ENCODE measurements at places on chromosomes 1 and 21.

GRCh38 chr21:20377250-20377649, 621.0 kb upstream of the NCAM2 start:
- no peak for DNase-seq

DNA sequence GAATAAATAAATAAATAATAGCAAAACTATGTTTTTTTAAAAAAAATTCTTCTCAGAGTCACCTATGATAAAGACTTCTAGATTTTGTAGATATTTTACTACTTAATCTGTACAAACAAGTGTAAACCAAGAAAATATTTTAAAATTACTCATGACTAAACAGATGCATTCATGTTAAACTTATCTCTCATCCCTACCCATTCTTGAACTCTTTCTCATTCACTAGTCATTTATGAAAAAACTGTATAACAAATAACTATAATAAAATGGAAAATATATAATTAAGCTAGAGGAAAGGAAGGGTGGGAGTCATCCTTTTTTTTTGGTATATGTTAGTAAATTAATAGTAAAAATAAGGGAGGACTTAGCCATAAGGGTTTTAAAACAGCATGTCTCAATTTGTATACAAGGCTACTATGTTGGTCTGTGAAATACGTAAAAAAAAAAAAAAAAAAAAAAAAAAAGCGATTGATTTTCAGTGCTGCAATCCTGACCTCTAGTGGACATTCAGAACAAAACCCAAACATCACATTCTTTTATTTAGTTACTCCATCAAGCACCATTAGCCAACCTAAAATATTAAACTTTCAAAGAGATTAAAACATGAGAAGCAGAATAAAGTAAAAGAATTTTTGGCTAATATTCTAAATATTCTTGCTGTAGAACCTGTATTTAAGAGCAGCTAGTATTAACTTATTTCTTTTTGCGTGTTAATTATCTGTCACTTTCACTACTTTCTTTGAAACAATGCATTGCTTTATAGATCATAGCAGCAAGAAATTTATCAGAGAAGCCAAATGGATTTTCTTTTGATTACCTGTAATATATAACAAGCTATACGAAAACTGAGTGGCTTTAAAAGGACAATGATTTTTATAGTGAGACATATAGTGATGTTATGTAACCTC, 255.8 kb upstream of the CACYBP start:
- peak; percentile 46 for DNase-seq

- DNase-seq: no peak
Measured at GRCh38 chr1:18855573-18855972, 3.9 kb downstream of the TAS1R2 start.

- no peak for DNase-seq
Measured at GRCh38 chr21:31946231-31946630, 73.4 kb downstream of the HUNK start.

DNA sequence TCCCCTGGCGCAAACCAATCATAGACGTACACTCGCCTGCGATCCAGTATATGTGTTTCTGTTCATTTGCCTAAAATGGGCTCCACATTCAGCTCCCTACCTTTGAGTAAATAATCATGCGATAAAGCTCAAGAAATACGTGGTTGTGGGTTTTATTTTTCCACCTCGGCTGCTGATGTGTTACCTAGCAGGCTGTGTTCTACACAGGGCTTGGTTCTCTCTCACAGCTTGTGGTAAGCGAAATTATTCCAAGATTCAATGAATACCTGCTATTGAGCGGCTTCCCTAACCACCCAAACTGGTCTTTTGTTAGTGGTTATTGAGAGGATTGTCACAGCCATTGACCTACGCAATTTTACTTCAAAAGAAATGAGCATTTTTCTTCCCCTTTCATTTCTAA, 180.2 kb downstream of the PBX1 start:
- no peak for DNase-seq

DNA sequence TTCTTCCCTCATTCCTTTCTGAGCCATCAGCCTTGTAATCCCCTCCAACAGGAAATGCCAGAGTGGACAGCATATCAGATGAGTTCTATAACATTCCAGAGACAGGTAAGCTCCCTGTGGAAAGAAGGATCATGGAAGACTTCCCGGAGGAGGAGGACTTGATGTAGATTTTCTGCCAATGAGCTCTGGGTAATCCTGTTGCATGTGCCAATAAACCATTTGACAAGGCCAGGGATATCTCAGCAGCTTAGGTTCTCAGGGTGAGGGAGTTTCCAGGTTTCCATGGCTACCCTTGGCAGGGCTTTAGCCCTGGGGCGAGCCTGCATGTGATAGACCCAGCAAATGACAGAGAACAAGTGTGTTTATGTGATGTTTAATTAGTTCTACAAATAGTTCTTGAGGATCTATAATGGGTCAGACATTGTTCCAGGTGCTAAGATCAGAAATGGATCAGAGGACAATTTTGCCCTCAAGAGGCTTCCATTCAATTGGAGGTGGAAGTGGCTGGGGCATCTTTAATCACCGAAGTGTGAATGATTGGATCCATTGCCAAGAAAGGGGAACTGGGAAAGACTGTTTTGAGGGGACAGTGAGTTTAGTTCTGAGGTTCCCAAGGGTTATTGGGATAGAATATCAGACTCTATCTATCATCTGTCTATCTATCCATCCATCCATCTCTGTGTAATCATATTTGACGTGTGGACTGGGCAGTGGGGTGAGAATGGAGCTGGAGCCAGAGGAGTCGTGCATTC, 6.9 kb downstream of the PLA2G5 start:
- DNase-seq: no peak

DNA sequence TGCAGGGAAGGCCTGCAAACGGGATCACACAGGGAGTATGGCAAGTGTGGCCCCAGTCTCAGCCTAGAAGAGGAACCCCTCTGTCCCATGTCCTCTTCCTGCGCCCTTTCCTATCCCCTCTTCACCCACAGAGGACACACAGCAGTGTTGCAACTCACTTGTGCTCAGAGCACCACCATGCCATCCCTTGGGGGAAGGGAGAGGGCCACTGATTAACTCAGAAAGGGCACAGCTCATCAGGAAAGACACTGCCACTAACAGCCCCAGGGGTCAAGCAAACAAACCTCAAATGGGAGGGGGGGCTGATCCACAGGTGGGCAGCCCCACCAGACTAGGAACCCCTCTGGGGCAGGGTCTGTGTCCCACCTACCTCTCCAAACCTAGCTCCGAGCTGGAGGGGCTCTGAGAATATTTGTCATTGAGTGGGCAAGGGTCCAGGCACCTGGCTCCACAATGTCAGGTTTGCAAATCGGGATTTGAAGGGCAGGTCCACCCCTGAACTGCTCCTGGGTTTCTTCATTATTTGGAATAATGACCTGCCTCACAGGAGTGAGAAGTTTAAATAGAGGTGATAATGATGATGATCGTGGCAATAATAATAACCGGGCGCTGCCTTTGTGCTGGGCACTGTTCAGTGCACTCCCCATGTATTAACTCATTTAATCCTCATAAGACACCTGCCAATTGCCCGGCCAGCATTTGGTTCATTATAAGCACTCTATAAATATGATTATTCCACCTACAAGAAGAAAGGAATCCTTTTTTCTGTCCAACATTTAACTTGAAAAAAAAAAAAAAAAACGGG, 1.0 kb downstream of the ALDH4A1 start:
- no peak for DNase-seq

DNA sequence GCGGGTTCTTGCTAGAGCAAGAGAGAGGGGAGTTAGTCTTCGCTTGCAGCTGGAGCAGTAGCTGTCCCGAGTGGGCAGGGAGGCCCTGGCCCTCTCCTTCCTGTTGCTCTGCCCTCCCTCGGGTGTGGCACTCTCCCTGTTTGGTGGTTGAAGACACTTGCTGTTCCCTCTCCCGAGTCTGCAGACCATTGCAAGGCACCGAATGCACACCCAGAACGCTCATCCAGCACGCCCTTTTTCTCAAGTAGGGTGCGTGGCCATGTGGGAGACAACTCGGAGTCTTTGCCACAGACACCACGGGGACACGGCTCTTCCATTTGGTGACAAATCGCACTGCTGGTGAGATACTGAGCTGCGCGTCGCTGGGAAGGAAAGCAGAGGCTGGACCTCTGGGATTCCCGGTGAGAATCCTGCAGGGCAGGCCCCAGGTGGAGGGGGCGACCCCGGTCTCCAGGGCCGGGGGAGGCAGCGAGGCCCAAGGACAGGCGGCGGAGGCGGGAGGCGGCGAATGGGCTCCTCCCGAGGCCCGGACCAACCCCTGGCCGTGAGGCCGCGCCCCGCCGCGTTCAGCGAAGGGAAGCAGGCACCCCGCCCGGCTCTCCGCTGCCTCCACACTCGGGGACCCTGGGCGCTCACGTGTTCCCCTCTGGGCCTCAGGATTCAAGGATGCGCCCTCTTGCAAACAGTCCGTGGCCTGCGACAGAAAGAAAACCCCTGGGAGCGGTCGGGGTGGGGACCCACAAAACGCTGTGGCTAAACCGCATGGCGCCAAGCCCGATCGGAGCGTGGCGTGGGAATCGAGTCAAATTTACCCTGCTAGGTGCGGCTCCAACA, 10.4 kb upstream of the TMEM200B start:
- DNase-seq: no peak

GRCh38 chr1:83555871-83556270, 443.1 kb downstream of the TTLL7 start:
- DNase-seq: no peak

- DNase-seq: peak; percentile 43
Measured at GRCh38 chr1:205344066-205344928, 12.4 kb downstream of the KLHDC8A start.

DNA sequence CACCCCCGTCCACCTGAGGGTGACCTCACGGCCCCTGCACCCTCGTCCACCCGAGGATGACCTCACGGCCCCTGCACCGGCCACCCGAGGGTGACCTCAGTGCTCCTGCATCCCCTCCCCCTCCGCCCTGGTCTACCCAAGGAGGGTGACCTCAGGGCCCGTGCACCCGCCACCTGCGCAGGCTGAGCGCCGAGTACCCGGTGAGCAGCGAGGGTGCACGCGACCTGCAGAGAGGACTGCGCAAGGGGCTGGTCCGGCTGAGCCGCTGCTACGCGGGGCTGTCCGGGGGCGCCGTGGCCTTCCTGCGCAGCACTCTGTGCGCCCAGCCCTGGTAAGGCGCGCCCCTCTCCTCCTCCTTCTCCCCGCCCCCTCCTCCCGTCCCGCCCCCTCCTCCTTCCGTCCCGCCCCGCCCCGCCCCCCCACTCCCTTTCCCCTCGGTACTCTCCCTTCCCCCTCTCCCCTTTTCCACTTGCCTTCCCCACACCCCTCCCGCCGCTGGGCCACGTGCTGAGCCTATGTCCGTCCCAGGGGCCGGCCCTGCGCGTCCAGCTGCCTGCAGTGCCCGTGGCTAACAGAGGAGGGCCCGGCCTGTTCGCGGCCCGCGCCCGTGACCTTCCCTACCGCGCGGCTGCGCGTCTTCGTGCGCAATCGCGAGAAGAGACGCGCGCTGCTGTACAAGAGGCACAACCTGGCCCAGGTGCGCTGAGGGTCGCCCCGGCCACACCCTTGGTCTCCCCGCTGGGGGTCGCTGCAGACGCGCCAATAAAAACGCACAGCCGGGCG, 28.4 kb downstream of the TRIM11 start:
- DNase-seq: peak; percentile 65

GRCh38 chr1:179935909-179936496, 18.6 kb upstream of the CEP350 start:
- DNase-seq: no peak

- no peak for DNase-seq
Measured at GRCh38 chr1:71592646-71593274, 511.9 kb upstream of the ZRANB2 start.

DNA sequence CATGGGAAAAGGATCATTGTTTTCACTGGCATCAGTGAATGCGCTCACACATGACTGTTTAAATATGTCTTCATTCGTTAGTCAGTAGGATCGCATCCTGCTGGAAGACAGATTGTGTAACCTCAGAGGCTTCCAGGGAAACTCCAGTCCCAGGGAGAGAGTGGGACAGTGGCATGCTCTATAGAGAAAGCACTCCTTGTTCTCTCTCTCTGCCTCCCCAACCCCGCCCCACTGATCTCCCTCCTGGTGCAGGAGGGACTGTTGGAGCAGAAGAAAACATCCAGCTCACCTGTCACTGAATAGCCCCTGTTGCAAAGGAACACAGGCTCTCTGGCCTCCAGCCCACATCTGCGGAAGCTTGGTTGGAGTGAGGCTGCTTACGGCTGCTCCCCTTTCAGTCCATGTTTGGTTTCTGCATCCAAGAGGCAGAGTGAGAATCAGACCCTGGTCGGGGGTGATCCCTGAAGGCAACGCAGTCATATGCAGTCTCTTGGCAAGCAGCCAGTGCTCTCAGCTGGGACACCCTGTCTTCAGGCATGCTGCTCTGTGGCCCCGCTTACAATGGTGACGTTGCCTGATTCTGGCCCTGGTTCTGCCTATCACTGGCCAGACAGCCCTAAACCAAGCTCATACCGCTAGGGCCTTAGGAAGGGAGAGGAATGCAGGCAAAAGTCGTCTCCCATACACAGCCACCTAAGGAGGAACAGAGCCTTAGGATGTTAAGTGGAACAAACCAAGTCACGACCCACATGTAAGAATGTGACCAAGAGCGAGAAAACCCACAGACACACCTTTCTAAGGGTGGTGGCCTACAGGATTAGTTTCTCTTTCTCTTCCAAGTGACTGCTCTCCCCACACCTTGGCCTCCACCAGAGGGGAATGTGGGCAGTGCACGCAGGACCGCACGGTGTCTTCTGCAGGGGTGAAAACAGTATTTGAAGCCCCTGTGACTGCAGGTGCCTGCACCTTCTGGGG, 39.7 kb downstream of the BACE2 start:
- DNase-seq: no peak

DNA sequence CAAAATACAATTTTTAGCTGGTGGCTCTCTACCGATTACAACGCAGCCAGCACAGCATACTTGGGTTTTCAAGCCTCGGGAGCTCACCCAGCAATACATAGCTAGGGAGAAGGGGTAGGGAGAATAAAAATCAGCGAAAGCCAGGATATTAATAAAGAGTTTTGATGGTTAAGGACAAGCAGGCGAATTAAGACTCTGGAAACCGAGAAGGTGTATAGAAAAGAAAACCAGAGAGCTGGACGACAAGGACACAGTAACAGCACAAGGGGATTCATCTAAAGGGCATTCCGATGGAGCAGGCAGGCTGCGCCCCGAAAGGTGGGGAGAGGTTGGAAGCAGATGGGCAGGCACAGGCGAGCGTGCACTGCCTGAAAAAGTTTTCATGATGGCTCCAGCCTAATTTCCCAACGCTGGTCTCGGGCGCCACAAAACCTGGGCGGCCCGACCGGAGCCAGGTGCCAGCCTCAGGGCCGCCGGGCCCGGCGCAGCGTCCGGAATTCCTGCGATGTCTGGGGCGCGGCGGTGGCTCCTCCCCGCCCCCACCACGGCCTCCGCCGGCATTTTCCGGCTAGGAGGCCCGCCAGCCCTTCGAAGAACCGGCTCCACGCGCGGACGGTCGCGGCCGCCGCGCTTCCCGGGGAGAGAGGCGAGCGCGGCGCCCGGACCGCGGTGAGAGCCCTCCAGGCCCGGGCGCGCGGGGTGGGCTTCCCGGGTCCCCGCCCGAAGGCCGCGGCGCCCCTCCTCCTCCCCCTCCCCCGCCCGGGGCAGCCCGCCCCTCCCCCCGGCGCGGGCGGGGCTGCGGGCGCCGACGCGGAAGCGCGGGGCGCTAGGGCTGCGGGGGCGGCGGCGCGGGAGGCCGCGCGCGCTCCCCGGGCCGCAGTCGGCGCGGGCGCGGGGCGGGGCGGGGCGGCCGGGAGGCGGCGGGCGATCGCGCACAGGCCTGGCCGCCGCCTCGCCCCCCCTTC, 774 bp upstream of the DYRK1A start:
- peak; percentile 70 for DNase-seq

GRCh38 chr1:157504646-157505045, 47.7 kb downstream of the FCRL5 start:
- no peak for DNase-seq

Data from CD4-positive, alpha-beta T cell treated with Interleukin-10 for 1 hour (primary cell).